Sigmoid colon (tissue), 7 donors: ENCODE measurements at places on chromosomes 2 and 18. TPM values are rescaled to one million over a fixed set of nuclear protein-coding genes. Genes with fewer than 3 reads are reported as not detected.

DNA sequence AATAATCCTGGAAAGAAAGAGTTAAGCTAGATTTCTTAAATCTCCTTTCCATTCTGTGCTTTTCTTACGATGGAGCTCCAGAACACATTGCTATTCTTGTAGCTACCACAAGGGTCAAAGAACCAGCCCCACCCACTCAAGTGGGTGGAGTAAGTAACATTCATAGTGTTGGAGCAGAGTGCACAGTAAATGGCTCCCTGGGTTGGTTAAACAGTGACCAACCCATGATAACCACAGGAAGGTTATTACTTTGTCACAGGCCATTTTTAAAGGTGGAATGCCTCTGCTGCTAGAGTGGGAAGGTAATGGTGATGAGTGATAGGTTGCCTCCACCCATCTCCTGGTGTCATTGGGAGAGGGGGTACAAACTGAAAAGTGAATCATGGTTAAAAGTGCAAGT lies 13.9 kb downstream of the ARPC2 start:
- peaks cover 33% of the 10 kb centered on the region for H3K4me1 ChIP-seq
- H3K27ac ChIP-seq, result no peak overlapping the region
- no peaks in the 10 kb centered on the region for H3K27me3 ChIP-seq
- no peak overlapping the region for H3K4me3 ChIP-seq
- no peak for DNase-seq

The STPG4 gene
- total RNA-seq, result not detected

DNA sequence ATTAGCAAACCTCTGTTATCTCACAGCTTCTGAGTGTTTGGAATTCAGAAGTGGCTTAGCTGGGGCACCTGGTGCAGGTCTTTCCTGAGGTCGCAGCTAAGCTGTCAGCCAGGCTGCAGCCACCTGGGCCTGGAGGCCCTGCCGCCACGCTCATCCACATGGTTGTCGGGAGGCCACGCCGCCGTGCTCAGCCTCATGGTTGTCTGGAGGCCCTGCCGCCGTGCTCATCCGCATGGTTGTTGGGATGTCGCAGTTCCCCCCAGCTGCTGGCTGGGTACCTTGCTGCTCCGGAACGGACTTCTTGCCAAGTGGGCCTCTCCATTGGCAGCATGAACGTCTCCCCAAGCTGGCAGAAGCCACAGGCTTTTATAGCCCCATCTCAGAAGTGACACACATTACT lies 24.3 kb upstream of the MPPE1 start:
- no peaks in the 10 kb centered on the region for H3K36me3 ChIP-seq
- H3K4me3 ChIP-seq, result no peak overlapping the region
- H3K27ac ChIP-seq, result no peak overlapping the region
- no peak for DNase-seq
- H3K27me3 ChIP-seq, result no peaks in the 10 kb centered on the region

The AMER3 gene
- 1.4 TPM for total RNA-seq

- no peaks in the 10 kb centered on the region for H3K27me3 ChIP-seq
- no peaks in the 10 kb centered on the region for H3K36me3 ChIP-seq
- H3K4me3 ChIP-seq, result no peak overlapping the region
- H3K27ac ChIP-seq, result no peak overlapping the region
Measured at GRCh38 chr2:37679072-37679695, 7.7 kb upstream of the CDC42EP3 start.

DNA sequence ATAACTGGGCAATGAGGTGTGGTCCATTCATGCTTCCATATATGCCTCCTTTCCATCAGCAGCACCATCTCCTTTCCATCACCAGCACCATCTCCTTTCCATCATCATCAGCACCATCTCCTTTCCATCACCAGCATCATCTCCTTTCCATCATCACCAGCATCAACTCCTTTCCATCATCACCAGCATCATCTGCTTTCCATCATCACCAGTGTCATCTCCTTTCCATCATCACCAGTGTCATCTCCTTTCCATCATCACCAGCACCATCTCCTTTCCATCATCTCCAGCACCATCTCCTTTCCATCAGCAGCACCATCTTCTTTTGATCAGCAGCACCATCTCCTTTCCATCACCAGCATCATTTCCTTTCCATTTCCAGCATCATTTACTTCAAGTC lies 297.5 kb upstream of the SPHKAP start:
- no peak overlapping the region for H3K27ac ChIP-seq
- H3K4me1 ChIP-seq, result no peaks in the 10 kb centered on the region
- no peak overlapping the region for H3K4me3 ChIP-seq

The ZNF521 gene
- total RNA-seq, result 26.9 TPM

The EGR4 gene
- not detected for total RNA-seq

GRCh38 chr18:13616041-13616440 lies 110.3 kb downstream of the FAM210A start:
- H3K4me3 ChIP-seq, result no peak overlapping the region
- peaks cover 23% of the 10 kb centered on the region for H3K4me1 ChIP-seq
- DNase-seq, result no peak
- no peaks in the 10 kb centered on the region for H3K36me3 ChIP-seq
- H3K27ac ChIP-seq, result no peak overlapping the region

GRCh38 chr2:196538646-196539045 lies 100.9 kb upstream of the CCDC150 start:
- H3K27me3 ChIP-seq, result no peaks in the 10 kb centered on the region
- DNase-seq, result no peak
- H3K27ac ChIP-seq, result no peak overlapping the region
- H3K4me1 ChIP-seq, result peaks cover 9% of the 10 kb centered on the region

GRCh38 chr2:45755585-45756335 lies 104.3 kb downstream of the PRKCE start:
- no peak overlapping the region for H3K27ac ChIP-seq
- no peaks in the 10 kb centered on the region for H3K36me3 ChIP-seq
- DNase-seq, result no peak
- peaks cover 40% of the 10 kb centered on the region for H3K4me1 ChIP-seq

DNA sequence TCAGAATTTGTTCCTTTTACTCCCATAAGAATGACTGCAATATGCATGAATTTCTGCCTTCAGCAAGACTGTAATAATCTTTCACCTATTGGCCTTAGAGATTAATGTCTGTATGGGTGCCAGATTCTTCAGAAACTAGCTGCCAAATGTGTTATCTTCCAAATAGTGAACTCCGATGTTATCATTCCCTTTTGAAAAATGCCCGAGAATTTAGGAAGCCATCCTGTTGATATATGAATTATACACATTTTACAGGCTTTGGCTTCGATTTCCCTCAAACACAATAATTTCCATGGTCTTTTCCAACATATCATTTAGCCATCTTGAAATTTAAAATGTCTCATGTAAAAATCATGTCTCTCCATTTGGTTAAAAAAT lies 101.5 kb downstream of the ZNF521 start:
- no peaks in the 10 kb centered on the region for H3K27me3 ChIP-seq
- no peaks in the 10 kb centered on the region for H3K36me3 ChIP-seq
- no peak for DNase-seq
- no peak overlapping the region for H3K4me3 ChIP-seq
- no peaks in the 10 kb centered on the region for H3K4me1 ChIP-seq

DNA sequence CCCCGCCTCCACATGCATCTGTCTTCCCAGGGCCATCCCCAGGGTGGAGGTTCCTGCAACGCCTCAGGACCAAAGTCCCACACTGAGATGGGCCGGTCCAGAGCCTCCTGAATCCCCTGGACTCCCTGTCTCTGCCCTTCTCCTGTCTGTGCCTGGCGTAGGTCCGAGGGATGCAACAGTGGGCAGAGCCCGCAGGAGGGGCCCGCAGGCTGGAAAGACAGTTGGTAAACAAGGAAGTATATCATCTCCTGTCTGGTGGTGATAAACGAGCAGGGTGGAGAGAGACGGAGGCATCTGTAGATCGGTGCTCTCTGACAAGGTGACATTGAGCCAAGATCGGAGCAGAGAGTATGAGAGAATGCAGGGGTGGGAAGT lies 72.6 kb upstream of the RAB6C start:
- DNase-seq, result no peak
- H3K27ac ChIP-seq, result no peak overlapping the region
- H3K4me1 ChIP-seq, result no peaks in the 10 kb centered on the region
- no peak overlapping the region for H3K4me3 ChIP-seq
- H3K27me3 ChIP-seq, result no peaks in the 10 kb centered on the region

The MC2R gene
- total RNA-seq, result not detected
